ENCODE measurements at places on chromosomes 1 and 21.

- DNase-seq: peak; percentile 55
These were observed 1.1 kb upstream of the RCAN3 start for GRCh38 chr1:24501371-24502064.

DNA sequence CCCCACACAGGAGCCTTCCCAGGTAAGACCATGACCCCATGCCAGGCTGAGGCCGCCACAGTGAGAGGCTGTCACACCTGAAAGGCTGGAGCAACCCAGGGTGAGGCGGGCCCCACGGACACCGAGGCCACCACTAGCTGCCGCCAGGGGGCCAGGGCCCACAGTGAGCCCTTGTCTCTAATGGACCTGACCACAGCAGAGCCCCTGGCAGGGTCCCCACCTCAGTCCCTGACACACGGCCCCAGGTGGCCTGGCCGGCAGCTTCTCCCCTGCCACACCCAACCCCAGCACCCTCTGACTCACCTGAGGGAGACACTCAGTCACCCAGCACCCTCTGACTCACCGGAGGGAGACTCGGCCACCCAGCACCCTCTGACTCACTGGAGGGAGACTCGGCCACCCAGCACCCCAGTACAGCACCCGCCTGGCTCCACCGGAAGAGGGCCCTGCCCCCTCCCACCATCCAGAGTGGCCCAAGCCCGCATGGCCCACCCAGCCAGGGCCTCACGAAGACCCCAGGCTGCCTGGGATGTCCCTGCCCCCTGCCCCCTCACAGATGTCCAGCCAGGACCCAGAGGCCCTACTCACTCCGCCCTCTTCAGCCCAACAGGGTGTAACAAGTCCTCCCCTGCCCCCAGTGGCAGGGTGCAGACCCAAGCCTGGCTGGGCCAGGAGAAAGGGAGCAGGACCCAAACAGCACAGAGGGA is 4.4 kb downstream of the DVL1 start:
- no peak for DNase-seq

- DNase-seq: peak; percentile 36
These were observed 97.4 kb upstream of the KCNJ15 start for GRCh38 chr21:38159355-38159754.

- DNase-seq: peak; percentile 73
These were observed 183.9 kb upstream of the SGIP1 start for GRCh38 chr1:66350001-66350547.

- no peak for DNase-seq
These were observed 16.0 kb downstream of the YBX1 start for GRCh38 chr1:42698081-42698813.

DNA sequence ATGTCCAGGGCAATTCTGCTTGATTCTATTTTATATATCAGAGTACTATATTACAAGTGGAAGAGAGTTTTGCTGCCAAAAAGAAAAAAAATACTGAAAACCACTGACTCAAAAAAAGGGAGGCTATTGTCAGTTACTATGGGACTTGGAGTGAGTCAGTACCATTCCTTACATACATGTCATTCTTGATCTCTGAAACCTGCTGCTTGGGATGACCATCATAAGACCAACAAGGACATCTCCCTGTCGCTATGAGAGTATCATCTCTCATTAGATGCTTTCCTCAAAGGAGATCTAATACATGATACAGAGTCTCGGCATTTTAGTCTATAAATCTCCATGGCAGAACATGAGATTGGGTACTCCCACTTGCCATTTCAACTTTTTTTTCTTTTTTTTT is 11.8 kb upstream of the INPP5B start:
- no peak for DNase-seq

GRCh38 chr21:31887391-31887841 is 14.6 kb downstream of the HUNK start:
- DNase-seq: no peak
